NCI-H1092 treated with DMSO at 0.1 percent for 48 hours (cell line): ENCODE measurements at places on chromosomes 1 and 21.

GRCh38 chr21:41018431-41018830 lies 149.5 kb upstream of the BACE2 start:
- DNase-seq = no peak

DNA sequence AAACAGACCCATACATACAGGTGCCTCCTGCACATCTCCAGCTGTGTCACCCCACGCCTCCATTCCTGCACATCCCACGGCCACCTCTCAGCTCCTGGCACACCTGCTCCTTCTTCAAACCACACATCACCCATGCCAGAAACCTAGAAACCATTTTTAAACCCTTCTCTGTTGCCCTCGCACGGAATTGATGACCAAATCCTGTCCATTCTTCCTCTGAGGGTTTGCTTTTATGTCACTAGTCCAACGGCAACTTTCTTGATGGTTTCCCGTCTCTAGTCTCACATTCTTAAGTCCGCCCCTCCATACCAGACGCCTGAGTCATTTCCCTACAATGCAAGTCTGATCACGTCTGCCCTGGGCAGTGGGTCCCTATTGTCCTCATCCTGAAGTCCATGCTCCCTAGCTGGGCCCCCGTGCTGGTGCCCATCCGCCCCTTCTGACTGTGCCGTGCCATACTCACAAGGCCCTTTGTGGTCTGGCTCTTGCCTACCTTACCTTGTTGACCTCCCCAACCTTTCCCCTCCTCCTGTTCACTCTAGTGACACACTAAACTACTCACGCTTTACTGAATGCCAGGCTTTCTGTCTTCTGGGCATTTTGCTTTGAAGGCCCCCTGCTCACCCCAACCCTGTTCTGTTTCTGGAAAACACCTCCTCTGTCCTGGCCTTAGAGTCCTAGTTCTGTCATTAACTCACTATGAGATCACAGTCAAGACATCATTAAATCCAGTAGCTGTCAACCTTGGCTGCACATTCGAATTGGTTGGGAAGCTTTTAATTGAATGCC lies 17.6 kb downstream of the SLC2A1 start:
- DNase-seq = no peak

GRCh38 chr1:246691622-246692495 lies 32.4 kb upstream of the SCCPDH start:
- DNase-seq = no peak

- no peak for DNase-seq
These were observed 41.7 kb downstream of the WDR4 start for GRCh38 chr21:42837421-42838211.

GRCh38 chr1:174957829-174958228 lies 41.9 kb upstream of the CACYBP start:
- no peak for DNase-seq

- DNase-seq = peak; percentile 68
These were observed 149.0 kb downstream of the IGSF21 start for GRCh38 chr1:18256282-18257235.

DNA sequence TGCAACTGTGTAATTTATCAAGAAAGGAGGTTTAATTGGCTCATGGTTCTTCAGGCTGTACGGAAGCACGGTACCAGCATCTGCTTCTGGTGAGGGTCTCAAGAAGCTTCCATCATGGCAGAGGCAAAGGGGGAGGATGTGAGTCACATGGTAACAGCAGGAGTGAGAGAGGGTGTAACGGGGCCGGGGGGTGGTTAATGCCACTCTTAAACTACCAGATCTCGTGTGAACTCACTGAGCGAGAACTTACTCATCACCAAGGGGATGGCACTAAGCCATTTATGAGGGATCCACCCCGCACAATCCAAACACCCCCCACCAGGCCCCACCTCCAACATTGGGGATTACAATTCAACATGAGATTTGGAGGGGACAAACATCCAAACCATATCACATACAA lies 21.0 kb upstream of the IFFO2 start:
- DNase-seq = no peak

GRCh38 chr1:186482661-186483255 lies 21.8 kb upstream of the PDC start:
- peak; percentile 73 for DNase-seq

DNA sequence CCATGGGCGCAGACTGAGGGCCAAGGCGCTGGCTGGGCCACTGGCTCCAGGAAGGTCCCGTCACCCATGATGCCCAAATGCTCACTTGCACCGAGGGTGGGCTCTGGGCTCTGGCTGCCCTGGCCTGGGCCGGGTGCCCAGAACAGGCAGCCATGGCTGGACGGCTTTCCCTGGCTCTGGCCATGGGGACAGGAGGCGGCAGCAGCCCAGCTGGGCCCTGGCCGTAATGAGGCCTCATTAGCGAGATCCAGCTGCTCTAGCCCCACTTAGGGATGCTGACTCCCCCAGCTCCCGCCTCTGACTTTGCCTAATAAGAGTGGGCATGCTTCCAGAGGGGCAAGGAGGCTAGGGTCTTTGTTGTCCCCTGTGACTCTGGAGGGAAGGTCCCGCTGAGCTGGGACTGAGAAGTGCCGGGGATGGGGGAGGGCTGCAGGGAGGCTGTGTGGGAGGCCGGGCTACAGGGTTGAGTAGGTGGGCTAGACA lies 11.8 kb downstream of the SLC6A9 start:
- DNase-seq = peak; percentile 38

- no peak for DNase-seq
These were observed 63.1 kb upstream of the DPT start for GRCh38 chr1:168792142-168792541.

GRCh38 chr21:22355949-22356348 lies 1357.7 kb downstream of the NCAM2 start:
- DNase-seq = no peak

DNA sequence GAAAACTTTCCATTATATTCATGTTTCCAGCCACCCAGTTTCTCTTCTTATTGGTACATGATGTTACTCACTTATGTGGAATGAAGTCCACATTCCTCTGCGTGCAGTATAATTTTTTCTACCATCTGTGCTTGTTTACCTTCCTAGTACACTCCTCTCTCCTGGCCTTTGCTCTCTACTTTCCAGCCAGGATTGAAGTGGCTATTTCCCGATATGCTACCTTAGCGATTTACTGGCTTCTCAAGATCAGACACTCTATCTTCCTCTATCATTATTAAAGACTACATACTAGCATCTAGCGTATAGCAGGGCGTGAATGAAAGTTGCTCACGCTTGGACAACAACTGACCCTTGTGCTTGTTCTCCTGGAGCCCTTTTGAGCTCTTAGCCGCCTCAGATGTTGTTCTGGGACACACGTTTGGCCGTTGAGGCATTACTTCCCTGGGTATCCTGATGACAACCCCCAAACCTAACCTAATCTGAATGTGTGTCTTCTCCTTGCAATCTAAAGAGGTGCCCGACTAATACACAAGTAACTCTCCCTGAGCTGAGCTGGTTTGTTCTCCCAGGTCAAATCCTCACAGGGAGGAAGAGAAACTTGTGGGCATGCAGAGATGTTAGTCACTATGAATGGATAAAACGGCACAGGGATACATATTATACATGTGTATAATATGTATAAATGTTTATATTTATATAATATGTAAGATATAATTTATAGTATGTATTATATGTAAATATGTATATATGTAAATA lies 13.4 kb upstream of the MTARC2 start:
- peak; percentile 7 for DNase-seq

DNA sequence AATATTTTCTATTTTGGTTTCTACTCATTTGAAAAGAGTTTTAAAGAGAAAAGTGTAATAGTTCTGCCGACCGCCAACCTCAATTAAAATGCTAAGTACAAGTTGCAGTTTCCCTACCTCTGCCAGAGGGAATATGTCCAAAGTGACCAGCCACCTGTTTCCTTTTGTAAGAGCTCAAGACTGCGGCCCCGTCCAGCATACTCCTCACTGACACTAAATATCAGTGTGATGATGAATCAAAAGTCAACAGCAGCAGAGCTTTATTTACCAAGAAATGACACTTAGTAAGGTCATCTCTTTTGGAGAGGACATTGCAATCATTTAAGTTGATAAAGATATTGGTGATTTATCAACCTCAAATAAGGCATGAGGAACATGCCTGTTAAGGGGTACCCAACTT lies 57.4 kb upstream of the NRIP1 start:
- DNase-seq = no peak

GRCh38 chr1:168637350-168637991 lies 61.1 kb downstream of the XCL1 start:
- peak; percentile 70 for DNase-seq
